ENCODE measurements at places on chromosomes 7 and 10.

DNA sequence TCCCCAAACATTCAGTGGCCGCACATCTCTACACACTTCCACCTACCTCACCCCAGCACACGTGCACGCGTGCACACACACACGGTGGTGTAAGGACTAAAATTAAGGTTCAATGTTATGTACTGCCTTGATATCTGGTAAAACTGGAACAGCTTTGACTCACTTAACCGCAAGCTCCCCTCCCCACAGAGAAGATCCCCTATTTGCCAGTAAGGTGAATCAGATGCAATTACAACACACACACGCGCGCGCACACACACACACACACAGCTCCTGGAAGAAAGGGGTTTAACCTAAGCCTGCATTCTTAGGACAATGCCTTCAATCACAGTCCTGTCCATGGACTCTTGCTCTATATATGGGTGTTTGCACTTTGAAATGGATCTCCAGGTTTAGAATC, 25.5 kb upstream of the VPS41 start:
- no peak overlapping the region for H3K27ac ChIP-seq
- DNase-seq, result no peak
- no peak overlapping the region for H3K4me3 ChIP-seq
- H3K36me3 ChIP-seq, result no peaks in the 10 kb centered on the region

- H3K36me3 ChIP-seq, result no peaks in the 10 kb centered on the region
- H3K27me3 ChIP-seq, result no peaks in the 10 kb centered on the region
- H3K4me1 ChIP-seq, result no peaks in the 10 kb centered on the region
- no peak for DNase-seq
These were observed 38.7 kb downstream of the NPS start for GRCh38 chr10:127587668-127588365.

GRCh38 chr10:34407324-34407805, 407.7 kb downstream of the PARD3 start:
- no peak overlapping the region for H3K27ac ChIP-seq
- DNase-seq, result no peak
- H3K4me3 ChIP-seq, result no peak overlapping the region
- no peaks in the 10 kb centered on the region for H3K36me3 ChIP-seq
- H3K4me1 ChIP-seq, result no peaks in the 10 kb centered on the region

GRCh38 chr7:30874656-30875302, 36.9 kb upstream of the AQP1 start:
- no peak overlapping the region for H3K4me3 ChIP-seq
- H3K27ac ChIP-seq, result no peak overlapping the region
- no peaks in the 10 kb centered on the region for H3K27me3 ChIP-seq
- DNase-seq, result no peak
- H3K36me3 ChIP-seq, result no peaks in the 10 kb centered on the region

Data from testis (tissue), 5 donors.